ENCODE measurements at places on chromosomes 6 and 20.

DNA sequence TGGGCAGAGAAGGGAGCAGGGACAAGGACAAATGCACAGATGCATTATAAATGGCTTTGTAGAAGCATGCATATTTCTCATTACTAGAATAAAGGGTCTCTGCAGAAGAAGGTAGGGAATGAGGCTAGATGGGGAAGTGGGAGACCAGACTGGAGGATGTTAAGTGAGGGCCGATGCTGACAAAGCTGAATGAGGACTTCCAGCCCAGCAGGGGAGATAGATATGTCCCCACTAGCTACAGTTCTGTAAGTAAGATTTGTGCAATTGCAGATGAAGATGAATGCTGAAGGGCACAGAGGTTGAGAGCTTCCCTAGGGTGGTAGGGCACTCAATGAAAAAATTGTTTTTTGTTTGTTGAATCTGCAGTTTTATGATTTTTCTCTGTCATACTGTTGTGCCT lies 16.9 kb downstream of the ADGRG6 start:
- no peak for DNase-seq

DNA sequence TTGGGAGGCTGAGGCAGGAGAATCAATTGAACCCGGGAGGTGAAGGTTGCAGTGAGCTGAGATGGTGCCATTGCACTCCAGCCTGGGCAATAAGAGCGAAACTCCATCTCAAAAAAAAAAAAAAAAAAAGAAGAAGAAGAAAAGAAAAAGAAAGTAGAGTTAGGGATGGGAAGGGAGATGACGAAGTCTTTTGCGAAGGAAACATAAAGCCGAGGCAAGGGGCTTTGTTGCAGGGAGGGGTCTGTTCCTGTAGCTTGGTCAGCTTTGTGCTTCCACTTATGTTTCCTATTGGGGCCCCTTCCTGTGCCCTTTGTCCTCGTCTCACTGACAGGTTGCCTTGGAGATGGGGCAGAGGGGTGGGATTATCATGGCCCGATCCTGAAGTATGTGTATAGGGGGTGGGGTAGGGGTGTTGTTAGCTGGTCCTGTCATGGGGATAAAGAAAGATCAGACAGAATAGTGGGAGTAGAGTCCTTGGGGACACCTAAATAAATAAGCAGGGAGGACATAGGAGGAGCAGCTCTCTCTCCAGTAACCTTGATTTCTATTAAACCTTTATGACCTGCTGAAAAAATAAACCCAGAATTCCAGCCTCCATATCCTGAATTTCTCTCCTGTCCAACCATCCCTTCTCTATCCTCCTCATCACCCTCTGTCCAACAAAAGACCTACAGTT lies 1.1 kb upstream of the CLIC1 start:
- no peak for DNase-seq

- no peak for DNase-seq
Measured at GRCh38 chr20:6674831-6675230, 92.7 kb upstream of the BMP2 start.

GRCh38 chr6:95804847-95805541 lies 210.8 kb upstream of the FUT9 start:
- DNase-seq = no peak

DNA sequence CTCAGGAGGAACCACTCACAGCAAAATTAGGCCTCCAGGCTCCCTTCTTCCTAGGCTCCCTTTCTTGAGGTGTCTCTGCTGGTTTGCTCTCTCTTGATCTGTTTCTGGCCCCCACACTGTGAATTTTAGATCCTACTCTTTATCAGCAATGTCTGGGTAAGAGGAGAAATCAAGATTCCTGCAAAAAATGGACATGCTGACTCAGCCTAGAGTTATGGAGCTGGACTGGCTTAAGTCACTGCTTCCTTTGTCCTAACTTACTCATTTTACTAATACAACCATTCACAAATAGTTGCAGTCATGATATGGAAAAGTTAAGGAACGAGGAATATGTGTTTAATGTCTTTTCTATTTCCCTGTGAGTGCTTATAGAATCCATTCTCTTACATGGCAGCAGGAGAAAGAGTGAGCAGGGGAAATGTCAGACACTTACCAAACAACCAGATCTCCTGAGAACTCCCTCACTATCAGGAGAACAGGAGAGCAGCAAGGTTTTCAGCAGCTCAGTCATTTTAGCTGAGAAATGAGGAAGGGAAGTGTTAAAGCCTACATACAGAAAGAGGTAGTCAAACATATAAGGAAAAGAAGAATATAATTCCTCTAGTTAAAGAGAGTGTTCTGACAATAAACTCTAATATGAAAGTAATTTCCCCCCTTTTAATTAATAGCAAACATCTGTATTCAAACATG lies 160.8 kb downstream of the PDE7B start:
- no peak for DNase-seq

- DNase-seq = no peak
Measured at GRCh38 chr6:139239064-139239463, 52.7 kb downstream of the TXLNB start.

DNA sequence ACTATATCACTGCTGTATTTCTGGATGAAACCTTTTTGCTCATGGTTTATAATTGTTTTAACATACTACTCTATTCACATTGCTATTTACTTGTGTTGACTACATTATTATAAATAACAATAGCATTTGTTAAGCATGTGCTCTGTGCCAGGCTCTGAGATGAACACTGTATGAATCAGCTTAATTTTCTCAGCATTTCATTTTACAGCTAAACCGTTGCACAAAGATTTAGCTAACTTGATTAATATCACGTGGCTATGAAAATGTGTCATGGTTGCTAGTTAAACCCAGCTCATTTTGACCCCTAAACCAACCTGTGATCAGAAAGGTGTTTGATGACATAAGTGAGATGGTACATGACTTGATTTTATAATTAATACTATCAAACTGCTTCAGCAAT lies 77.5 kb downstream of the NCOA7 start:
- DNase-seq = no peak

- no peak for DNase-seq
Measured at GRCh38 chr6:112842330-112842685, 495.2 kb downstream of the RFPL4B start.

DNA sequence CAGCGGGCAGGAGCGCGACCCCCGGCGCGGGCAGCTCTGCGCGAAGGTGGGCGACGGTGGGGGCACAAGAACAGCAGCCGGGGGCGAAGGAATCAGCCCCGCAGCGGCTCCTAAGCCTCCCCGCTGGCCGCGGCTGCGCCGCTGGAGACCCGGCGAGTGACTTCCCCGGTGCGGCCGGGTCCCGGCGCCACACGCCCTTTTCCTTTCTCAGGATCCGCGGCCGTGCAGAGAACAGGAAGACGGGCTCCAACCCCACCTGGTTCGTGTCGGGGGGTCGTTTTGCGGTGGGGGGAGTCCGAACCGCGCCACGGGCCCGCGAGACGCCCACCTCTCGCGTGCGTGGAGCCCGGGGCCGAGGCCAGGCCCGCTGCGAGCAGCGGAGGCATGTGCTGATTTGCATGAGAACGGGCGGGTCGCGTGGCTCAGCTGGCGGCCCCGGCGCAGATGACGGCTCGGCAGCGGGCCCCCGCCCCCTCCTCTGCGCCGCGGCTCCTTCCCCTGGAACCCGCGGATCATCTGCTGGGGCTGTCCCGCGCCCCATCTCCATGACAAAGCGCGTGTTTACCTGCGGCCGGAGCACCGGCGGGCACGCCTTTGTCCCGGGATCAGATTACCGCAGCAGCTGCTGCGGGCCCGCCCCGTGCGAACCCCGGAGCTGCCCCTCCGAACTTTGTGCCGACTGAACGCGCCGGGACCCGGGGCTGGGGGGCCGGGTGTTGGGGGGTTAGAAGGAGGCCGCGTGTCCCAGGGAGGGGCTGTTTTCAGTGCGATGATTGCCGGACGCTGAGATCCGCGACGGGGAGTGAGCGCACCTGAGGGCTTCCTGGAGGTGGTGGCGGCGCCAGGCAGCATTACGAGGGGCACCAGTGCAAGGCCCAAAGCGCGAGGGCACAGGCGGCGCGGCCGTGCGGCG lies 4.9 kb upstream of the DLL1 start:
- peak; percentile 45 for DNase-seq

DNA sequence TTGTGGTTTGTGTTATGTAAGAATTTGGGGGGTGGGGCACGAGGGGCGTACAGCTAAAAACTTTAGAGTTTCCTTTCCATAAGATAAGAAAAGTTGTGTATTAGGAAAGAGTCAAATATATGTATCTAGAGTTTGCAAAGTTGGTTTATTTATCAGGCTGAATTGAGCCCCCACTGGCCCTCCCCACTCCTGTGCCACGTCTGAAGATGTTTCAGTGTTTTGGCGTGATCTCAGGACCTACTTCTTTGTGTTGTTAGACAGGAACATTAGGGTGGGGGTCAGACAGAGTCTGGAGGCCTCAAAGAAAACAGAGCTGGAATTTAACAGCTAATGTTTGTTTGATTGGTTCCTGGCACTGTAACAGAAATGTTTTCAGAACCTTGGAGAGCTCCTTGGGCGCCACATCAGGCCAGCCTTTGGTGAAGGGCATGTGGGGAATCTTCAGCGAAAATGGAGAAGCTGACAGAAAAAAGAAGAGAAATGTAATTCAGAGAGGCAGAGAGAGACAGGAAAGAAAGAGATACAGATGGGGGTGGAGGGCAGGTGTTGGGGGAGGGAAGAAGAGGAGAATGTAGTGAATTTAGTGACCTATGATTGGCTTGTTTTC lies 674 bp downstream of the NRSN1 start:
- DNase-seq = no peak

DNA sequence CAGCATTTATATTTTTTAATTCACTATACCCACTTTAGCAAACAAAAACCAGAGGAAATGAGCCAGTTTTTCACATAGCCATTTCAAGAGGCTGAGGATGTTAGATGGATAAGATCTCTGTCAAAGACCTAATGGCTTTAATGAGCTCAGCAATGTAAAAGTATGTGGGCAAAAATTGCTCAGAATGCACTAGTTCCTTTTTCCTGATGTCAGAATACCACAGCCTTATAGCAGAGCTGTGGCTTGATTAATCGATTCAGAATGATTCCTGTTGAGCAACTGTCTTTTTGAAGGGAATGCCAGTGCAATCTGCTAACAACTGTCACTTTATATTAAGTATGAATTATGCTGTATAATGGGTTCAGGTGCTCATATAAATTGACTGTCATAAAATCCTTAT lies 100.6 kb upstream of the HIVEP1 start:
- no peak for DNase-seq

- DNase-seq = no peak
Measured at GRCh38 chr6:149236589-149236988, 80.9 kb upstream of the TAB2 start.

DNA sequence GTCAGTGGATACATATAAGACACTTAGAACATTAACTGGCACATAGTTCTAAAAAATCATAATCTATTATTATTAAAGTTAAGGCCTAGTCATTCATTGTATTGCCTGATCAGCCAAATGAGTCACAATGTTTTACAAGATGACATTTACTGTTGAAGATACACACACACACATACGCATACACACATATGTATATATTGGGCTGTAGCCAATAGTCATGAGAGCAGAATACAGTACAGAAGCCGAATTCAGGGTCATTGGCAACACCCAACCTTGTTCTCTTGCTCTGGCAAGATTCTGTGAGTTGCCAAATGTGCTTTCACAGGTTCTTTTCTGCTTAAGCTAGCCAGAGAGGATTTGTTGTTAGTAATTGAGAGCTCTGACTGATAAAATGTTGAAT lies 922.8 kb upstream of the MAP3K7 start:
- no peak for DNase-seq

All from NCI-H524 (cell line).